ENCODE measurements at places on chromosomes 16 and 17. TPM values are rescaled to one million over a fixed set of nuclear protein-coding genes. Genes with fewer than 3 reads are reported as not detected.

DNA sequence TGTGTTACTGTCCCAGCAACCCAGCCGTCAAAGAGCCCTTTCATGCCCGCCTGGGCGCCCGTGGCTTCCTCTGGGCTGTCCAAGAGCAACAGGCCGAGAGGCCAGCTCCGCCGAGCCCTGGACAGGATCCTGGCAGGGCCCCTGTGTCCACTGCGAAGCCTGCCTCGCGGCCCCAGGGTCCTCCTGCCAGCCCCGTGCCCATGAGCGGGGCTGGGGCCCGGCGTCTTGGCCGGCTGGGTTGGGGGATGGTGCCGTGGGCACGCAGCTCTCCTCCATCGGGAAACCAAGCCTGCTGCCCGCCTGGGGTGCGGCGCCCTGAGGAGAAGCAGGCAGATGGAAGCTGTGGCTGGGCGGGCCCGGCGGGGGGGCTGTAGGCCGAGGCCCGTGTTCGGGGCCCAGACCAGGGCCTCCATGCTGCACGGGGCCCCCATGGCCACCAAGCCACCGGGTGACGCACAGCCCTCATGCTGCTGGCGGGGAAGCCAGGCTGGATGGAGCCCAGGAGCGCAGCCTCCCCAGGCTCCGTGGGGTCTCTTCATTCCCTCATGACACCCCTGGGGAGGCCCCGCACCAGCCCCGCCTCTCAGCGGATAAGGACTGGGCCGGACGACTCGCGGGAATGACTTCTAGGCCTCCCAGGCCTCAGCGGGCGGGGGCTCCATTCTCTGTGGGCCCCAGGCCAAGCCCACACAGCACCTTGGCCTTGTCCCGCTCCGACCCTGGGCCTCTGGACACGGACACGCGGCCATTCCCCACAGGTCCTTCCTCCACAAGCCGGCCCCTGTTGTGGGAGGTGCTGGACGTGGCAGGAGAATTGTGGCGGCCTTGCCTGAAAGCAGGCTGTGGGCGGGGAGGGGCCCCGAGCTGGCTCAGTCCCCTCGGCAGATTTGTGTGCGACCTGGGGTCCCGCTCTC, at the start of gene C1QTNF8:
TSS of gene C1QTNF8 (minus strand) at position 76 of the 914 bp plus-strand sequence. CDS start 1,322 bp downstream, outside the sequence.
- H3K4me3 ChIP-seq: no peak within 1 kb of the TSS
- no peak for DNase-seq
- H3K36me3 ChIP-seq: no peaks in the 10 kb centered on the region

GRCh38 chr17:77745702-77746101, 212.8 kb upstream of the TNRC6C start:
- H3K27ac ChIP-seq: no peak overlapping the region
- no peaks in the 10 kb centered on the region for H3K36me3 ChIP-seq
- H3K27me3 ChIP-seq: no peaks in the 10 kb centered on the region
- H3K4me1 ChIP-seq: no peaks in the 10 kb centered on the region

- no peak overlapping the region for H3K27ac ChIP-seq
- DNase-seq: no peak
- H3K4me3 ChIP-seq: no peak overlapping the region
- H3K36me3 ChIP-seq: no peaks in the 10 kb centered on the region
- H3K4me1 ChIP-seq: no peaks in the 10 kb centered on the region
Measured at GRCh38 chr17:50501054-50501453, 7.2 kb upstream of the MYCBPAP start.

DNA sequence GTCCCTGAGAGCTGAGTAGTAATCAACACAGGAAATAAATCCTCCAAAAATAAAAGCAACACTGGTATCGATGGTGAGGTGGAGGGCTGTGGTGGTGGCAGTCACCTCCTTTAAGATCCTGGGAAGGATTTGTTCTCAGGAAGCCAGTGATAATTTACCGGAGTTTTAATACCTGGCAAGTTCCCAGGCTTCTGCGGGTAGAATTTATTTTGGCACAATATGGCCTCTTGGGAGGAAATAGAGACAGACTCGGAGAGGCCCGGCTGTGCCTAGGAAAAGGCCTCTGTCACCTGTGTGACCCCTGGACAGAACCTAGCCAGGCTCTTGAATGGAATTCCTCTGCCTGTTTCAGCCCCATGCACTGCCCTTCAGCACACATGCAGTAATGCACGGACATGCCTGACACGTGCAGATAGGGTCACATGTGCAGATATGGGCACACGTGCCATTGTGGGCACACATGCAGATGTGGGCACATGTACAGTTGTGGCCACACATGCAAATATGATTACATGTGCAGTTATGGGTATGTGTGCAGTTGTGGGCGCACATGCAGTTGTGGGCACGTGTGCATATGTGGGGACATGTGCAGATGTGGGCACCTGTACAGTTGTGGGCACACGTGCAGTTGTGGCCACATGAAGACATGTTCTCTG, 33.5 kb downstream of the MGAT5B start:
- H3K4me1 ChIP-seq: no peaks in the 10 kb centered on the region
- H3K27me3 ChIP-seq: peaks cover 3% of the 10 kb centered on the region
- no peak for DNase-seq
- H3K36me3 ChIP-seq: no peaks in the 10 kb centered on the region

RND2 gene
- 0.94 TPM for total RNA-seq

TUBG2 gene
- total RNA-seq: 11.0 TPM

Measured in heart left ventricle (tissue), 16 donors.